ENCODE measurements at places on chromosomes 5 and 9.

DNA sequence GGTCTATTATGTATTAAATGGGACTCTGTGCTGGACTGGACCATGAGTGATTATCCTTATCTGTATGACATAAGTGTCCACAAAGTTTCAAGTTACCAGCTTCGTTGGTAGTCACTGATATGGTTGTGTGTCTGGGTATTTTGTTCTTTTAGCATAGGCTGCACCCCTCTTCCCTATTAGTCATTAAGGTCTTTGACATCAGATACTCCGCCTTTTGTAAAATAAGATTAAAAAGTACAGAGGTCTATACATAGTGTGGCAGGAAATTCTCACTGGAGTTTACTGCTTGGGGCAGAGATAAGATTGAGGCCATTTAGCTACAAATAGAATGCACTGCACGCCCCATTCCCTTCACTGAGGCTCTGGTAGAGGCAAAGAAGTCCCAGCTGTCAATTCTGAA lies 99.4 kb downstream of the TMEM215 start:
- DNase-seq = no peak

- DNase-seq = no peak
Measured at GRCh38 chr5:129977810-129978209, 73.5 kb downstream of the CHSY3 start.

- DNase-seq = no peak
Measured at GRCh38 chr5:76690704-76691466, 25.0 kb upstream of the F2R start.

DNA sequence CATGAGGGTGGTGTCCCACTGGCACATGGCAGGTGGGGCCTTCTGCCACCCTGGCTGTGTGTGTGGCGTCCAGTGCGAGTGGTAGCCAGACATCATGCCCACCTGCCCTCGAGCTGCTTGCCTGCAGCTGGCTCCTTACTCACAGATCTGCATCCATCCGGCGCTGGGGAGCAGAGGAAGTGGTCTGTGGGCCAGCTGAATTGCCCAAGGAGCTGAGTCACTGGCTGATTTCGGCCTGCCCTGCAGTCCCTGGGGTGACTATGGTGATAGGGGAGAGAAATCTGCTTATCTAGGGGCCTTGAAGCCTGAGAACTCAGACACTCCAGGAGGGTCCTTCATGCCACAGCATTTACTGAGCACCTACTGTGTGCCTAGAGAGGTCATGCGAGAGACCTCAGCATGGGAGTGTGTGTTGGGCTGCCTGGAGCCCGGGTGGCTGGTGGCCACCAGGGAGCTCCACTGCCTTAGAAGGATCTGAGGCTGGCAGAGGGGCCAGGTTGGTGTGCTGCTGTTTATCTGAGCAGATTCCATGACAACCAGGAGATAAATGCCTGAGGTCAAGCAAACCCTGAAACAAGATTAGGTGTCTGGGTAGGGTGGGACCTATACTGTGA lies 57.1 kb downstream of the SLC22A5 start:
- DNase-seq = peak; percentile 64

DNA sequence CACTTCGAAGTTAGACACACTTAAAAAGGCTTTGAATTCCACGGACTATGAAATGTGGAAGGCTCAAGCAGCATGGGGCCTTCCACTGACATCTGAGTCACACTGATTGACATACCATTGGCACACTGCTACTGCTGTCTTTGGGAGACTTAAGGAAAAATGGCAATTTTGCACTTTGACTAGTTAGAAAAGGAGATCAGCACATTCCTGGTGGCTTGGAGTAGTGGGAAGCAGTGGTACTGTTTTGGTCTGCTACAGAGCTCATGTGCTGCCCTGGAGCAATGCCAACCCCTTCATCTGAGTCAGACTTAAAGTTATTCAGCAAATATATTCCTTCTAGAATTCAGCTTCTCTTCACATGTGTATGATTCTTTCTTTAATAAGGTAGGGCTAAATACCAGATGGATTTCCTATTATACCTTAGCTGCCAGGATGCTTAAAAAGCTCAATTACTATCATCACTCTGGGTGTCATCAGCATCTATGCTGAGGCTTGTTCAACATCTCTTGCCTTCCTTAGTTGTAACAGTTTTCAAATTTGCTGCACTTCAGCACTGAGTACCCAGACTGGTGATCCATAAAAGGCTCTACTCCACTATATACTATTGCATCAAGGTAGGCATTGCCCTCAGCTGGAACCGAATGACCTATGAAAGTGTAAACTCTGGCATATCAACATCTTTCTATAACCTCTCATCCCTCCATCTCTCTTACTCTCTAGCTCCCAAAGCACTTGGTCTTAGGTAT lies 42.3 kb upstream of the MOCS2 start:
- DNase-seq = peak; percentile 87

DNA sequence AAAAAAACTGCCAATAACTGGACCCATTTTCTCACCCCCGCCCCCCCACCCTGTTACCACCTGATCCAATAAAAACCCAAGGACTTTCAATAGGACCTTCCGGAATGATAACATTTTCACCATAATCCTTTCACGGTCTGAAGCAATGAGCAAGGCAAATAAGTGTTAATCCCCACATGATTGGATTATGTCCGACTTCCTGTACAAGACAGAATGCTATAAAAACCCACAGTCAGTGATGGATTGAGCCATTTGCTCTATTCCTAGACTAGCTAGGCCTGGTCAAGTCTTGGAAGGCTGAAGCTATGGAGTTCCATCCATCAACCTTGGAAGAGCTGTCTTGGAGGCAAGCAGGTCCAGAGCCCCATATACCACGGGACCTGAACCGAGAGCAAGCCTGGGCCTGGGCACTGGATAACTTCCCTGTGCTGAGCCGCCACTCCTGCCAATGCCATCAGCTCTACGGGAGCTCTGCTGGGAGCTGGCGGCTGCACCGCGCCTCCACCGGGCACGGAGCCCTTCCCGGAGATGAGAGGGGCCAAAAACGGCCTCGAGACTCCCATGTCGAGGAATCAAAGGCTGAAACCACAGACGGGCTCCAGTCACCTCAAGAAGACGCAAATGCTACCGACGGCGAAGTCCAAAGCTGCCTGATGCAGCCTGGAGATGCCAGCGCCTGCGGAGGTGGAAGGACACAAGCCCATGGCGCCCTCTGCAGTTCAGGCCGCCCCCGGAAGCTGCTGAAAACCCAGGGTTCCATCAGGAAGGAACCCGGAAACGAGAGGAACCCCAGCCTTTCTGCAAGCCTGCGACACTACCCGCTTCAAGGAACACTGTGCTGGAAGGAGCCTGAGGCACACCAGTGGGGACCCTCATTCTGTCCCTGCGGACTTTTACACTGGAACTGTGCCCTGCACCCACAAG lies 69.2 kb downstream of the ANXA2R start:
- DNase-seq = no peak

DNA sequence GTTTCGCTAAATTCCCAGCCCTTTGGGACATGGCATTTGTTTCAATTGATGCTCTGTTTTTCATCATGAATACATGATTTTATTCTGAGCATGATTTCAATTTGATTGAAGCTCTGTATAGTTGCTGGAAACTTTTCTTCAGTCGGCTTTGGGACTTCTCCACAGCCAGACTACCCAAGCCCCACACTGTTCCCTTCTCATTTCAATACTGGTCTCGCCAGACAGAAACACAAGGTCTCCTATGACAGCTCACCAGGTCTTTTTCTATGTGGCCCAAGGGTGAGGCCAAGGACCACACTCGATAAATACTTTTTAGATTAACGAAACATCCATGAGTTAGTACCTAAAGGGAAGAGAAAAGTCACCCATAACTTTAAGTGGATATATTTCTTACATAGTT lies 132.2 kb downstream of the ARL15 start:
- DNase-seq = no peak

DNA sequence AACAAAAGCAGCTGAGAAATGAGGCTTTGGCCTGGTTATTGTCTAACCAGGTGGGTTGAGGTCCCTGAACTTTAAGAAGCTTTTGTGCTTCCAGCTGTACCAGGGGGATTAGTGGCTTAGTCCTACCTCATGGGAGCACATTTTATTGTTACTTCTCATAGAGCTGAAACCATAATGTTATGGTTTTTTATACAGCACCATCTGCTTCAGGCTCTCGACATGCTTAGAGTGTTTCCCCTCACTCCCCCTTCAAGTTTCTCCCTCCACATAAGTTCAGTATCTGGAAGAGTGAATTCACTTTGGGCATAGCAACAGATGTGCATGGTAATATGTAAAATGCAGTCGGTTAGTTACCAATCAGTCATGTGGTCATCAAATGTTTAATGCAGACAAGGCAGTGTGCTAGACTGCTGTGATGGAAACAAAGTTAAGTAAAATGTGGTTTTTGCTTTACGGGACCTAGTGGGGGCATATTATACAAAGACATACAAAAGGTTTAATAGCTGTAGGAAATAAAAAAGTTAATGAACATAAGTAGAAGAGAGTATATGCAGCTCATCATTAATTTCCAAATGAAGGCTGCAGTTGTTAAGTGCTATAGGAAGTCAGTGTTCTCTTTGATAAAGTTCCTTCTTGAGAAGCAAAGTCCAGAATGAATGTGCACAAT lies 95.9 kb upstream of the SPRY4 start:
- DNase-seq = no peak

DNA sequence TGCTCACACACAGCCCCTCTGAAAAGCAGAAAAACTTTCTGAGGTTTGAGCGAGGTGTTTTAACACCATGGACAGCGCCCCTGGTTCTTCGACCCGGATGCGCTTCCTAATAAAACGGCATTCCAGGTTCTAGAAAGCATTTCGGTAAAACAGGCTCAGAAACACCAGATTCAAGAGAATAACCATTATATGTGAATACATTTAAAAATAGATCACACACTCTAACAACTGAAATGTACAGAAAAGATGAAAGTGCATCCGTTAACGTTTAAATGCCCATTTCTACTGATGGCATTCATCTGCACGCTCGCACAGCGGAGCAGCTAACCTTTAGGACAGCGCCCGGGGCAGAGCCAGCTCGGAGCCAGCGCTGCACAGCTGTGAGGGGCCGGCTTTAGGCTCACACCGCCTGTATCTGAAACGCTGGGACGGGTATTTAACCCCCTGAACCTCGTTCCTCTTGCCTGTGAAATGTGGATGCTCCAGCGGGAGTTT lies 26.3 kb upstream of the TENT4A start:
- DNase-seq = peak; percentile 13

GRCh38 chr9:90078988-90079421 lies 474.2 kb downstream of the GADD45G start:
- no peak for DNase-seq

DNA sequence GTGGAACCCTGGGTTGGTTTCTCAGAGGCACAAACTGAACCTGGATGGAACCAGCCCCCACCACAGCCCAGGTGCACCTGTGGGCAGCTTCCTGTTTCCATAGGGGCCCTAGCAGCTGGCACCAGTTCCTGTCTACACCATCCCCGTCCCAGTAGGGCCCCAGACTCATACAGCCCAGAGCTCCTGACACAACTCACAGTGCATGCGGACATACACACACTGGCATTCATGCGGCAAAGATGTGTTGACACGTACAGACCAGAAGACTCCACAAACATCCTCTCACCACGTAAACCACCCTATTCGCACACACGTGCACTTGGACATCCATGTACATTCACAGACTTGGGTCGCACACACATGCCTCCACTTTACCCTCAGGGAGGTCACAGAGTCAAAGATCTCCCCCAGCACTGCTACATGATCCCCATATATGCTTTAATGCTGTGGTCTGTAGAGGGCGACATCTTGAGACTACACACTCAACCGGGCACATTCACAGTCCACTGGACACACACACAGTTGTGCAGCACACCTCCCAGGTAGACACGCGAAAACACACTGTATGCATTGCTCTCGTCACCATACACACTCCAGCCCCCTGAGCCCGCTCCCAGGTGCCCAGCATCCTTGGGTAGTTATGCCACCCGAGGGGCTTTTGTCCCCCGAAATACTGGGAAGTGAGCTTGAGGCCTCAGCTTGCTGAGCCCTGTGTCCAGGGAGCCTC lies 22.4 kb downstream of the CXXC5 start:
- DNase-seq = no peak

GRCh38 chr5:108726446-108727235 lies 21.1 kb upstream of the FER start:
- no peak for DNase-seq

GRCh38 chr5:36720688-36721087 lies 114.3 kb downstream of the SLC1A3 start:
- no peak for DNase-seq

DNA sequence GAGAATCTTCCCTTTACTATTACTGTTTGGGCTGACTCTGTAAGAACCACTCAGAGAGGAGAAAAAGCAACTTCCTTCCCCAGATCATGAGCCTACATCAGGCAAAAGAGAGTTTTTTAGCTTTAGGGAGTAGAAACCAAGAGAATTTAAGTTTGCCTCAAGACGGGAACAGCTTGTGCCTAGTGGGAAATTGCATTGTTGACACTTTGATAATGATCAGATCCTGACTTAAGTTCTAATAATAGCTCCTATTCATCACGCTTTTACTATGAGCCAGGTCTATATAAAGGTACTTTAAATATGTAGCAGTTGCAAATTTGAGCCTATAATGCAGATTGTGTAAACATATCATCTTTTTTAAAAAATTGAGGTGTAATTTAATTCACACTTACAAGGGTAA lies 298.2 kb downstream of the MAN2A1 start:
- DNase-seq = no peak

- no peak for DNase-seq
Measured at GRCh38 chr9:92769286-92769685, 4.7 kb upstream of the BICD2 start.

- DNase-seq = peak; percentile 81
Measured at GRCh38 chr5:144812763-144813162, 642.1 kb downstream of the KCTD16 start.

- no peak for DNase-seq
Measured at GRCh38 chr5:127886081-127886480, 182.9 kb downstream of the CCDC192 start.

DNA sequence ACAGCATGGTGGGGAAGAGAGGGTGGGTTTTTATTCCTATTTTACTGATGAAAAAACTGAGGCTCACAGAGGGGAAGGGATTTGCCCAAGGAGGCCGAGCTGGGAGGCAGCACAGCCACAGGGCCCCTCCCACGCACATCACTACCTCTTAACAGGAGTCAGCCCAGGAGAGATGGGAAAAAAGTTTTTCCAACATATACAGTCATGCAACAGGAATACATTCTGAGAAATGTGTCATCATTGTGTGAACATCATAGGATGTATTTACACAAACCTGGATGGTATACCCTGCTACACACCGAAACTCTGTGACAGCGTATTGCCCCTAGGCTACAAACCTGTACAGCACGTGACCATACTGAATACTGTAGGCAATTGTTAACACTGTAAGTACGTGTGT lies 11.6 kb downstream of the TRAF1 start:
- DNase-seq = no peak

DNA sequence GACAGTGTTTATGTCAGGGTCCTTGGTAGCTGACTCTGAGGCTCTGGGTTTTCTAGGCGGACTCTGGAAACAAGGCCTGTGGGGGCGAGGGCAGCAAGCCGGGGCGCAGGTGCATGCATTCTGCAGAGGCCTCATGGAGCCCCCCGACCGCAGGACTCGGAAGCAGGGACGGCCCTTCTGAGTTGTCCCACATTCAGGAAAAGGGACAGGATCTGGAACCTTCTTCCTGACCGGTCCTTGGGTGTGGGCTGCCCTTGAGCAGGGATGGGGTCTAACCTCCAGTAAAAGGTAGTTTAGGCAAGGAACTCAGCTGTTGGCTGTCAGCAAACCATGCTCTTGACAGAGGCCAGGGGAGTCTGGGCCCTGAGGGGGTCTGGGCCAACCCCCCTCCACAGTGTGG lies 7.4 kb upstream of the COL5A1 start:
- no peak for DNase-seq

GRCh38 chr9:134775081-134775951 lies 105.3 kb upstream of the FCN2 start:
- no peak for DNase-seq

GRCh38 chr5:66427139-66427442 lies 169.1 kb upstream of the MAST4 start:
- DNase-seq = no peak
